ENCODE measurements at places on chromosomes 4 and X. TPM values are rescaled to one million over a fixed set of nuclear protein-coding genes. Genes with fewer than 3 reads are reported as not detected.

- no peak for DNase-seq
Observed at GRCh38 chrX:20046223-20046622, 55.4 kb upstream of the BCLAF3 start.

- DNase-seq, result no peak
Observed at GRCh38 chr4:184375027-184375426, 99.3 kb downstream of the IRF2 start.

DNA sequence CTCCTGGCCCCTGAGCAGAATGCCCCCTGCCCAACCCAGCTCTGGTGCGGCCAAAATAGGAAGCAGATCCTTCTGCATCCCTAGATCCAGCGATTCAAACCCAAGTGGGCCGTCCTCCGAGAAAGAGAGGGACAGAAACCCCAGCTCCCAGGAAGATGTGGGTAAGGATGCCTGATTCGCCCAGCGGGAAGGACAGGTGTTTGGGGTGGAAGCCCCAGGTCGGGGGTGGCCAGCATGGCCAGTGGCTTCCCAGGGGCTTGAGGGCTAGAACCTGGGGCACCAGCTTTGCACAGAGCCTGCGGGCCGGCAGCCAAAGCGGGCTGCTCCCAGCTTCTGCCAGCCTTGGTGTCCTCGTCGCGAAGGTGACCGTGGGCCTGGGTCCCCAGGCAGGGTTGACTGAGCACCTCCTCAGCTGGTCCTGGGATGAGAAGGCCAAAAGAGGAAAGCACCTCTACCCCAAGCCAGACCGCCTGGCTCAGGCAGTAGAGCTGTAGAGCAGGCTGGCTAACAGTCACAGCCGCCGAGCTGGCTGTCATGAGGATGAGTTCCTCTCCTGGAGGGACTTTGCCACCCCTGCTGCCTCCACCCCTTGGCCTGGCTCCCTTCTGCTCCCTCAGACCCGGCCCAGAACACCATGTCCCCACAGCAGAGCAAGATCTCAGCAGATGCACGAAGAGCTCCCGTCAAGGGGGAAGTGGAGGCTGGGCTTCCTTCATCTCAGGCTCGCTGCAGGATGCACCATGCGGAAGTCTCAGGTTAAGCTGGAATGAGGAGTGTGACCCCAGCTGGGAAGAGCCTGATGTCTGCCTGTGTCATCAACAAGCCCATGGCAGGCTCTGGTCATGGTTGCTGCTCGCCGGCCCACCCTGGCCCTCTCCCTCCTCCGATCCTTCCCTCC is 59.9 kb downstream of the CPZ start:
- no peak for DNase-seq

DNA sequence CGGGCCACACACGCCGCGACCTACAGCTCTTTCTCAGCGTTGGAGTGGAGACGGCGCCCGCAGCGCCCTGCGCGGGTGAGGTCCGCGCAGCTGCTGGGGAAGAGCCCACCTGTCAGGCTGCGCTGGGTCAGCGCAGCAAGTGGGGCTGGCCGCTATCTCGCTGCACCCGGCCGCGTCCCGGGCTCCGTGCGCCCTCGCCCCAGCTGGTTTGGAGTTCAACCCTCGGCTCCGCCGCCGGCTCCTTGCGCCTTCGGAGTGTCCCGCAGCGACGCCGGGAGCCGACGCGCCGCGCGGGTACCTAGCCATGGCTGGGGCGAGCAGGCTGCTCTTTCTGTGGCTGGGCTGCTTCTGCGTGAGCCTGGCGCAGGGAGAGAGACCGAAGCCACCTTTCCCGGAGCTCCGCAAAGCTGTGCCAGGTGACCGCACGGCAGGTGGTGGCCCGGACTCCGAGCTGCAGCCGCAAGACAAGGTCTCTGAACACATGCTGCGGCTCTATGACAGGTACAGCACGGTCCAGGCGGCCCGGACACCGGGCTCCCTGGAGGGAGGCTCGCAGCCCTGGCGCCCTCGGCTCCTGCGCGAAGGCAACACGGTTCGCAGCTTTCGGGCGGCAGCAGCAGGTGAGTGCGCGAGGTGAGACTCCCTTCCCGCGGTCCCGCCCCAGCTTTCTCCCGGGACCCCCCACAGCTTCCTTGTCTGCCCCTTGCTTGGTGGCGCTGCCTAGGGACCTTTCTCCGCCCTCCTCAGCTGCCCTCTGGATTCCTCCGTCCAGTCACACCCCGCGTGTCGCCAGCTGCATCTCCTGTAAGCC is 678 bp downstream of the BMP3 start:
- DNase-seq, result no peak

GRCh38 chr4:148095346-148095923 is 346.8 kb downstream of the NR3C2 start:
- DNase-seq, result no peak

DNA sequence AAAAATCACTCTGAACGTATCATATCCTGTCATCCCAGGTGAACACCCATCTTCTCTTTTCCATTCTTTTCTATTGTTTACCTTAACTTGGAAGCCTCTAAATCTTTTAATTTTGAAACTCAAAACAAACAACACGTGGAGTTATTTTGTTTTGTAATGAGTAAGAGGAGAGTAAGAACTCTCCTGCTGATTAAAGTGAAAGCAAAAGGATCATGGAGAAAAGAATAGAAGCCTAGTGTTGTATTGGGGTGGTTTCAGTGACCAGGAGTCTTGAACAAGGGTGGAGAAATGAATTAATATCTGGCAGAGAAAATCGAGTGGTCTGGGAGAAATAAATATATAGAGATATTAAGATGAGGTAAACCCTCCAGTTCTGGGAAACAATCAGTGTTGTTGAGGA is 237.4 kb upstream of the UGT8 start:
- DNase-seq, result no peak

- DNase-seq, result no peak
Observed at GRCh38 chr4:27474691-27475090, 614.0 kb downstream of the STIM2 start.

- DNase-seq, result no peak
Observed at GRCh38 chr4:1826531-1827350, 29.2 kb downstream of the LETM1 start.

GRCh38 chrX:98717970-98718369 is 1692.1 kb downstream of the PCDH19 start:
- no peak for DNase-seq

The SLC4A4 gene
- 0.44 TPM for total RNA-seq

The HMX1 gene
- total RNA-seq, result not detected

The SHOX gene
- total RNA-seq, result not detected

The SNX12 gene
- 47.7 TPM for total RNA-seq
